ENCODE measurements at places on chromosomes 2 and 18.

DNA sequence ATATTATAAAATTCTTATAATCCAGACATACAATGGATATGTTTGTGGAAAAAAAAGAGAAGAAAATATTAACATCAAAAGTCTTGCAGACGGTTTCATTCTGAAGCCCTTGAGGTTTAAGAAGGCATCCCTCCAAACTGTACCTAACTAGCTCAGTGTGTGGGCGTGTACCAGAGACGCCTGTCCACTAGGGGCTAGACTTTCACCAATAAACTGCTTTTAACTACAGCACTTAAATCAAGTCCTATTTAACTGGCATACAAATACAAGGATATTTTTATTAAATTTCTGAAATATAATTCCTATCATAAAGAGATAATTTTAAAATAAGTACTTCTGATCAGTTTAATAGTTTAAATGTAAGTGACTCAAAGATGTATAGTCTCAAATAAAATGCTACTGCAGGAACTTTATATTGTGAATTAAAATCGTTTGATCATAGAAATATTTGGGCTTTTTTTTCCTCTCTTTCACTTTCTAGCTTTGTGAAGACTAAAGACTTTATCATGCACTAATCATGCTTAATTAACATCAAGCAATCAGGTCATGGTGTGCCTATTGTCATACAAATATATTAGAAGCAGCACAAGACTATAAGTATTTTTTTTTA lies 437.7 kb downstream of the SATB2 start:
- peak; percentile 2 for DNase-seq

DNA sequence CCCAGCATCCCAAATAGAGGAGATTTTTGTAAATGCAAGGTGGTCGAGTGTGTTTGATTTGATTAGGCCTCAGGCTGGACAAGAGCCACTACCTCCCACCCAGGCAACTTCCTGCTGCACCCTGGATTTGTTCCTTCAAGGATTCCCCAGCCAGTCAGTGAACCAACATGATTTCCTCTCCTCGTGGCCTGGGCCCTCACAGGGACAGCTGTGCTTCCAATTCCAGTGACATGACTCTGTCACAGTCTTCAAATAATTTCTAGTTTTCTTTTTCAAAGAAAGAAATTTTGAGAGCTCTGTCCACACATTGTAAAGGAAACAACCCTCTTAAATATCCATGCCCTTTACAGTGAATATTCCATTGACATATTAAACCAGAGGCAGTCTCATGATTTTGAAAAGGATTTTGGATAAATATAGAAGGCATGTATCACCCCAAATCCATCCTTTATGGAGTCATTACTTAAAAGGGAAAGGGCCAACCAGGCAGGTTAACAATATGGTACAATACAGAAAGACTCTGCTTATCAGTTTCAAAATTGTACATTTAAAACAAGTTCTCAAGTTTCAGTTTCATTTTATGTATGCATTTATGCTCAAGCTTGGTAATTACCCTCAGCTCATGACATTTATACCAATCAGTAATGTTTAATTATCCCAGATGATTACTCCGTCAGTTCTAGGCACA lies 121.3 kb upstream of the FOSL2 start:
- no peak for DNase-seq

GRCh38 chr2:85215448-85216401 lies 82.5 kb downstream of the TCF7L1 start:
- DNase-seq = no peak

DNA sequence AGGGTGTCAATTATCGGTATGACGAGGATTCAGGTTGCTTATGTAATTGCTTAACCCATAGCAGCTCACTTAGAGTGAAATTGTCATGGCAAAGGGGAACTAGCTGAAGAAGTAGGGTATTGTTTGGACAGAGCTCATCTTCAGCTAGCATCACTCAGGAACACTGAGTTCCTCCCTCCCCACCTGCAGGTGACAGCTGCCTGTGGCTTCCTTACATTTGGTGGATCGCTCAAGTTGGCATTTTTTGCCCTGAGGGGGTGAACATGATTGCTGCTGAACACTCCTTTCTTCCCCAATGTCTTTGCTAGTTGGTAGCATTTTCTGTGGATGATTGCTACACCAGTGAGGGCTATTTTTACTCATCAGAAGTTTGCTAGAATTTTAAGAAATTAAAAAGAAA lies 86.7 kb upstream of the THUMPD2 start:
- no peak for DNase-seq

GRCh38 chr2:43018179-43019024 lies 208.0 kb downstream of the ZFP36L2 start:
- DNase-seq = no peak

DNA sequence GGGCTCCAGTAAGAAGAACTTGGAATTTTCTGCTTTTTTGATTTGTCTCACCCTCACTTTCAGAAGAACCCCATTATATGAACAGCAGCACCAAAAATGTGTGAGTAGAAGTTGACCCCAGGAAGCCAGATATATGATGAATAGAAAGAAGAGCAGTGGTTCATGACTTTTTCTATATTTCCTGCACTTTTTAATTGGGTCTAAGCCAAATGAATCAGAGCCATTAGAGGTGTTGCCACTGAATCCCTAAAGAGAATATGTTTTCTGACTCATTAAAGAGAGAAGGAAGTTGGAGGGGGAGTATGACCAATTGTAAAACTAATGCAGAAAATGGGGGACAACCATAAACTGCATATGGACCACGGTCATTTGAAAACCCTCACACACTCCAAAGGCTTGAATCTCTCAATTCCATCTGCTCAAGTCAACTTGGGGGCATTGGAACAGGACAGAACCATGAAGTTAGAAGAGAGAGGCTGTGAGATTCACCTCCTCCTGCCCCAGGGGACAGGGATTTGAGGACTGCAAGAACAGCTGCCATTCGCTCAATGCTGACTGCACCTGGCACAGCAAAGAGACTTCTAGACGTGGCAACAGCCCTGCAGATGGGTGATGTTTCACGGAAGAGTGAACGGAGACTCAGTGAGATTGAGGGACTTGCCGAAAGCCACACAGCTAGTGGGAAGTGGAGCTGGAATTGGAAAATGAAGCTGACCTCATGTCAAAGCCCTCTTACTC lies 3.0 kb downstream of the DAPL1 start:
- no peak for DNase-seq

DNA sequence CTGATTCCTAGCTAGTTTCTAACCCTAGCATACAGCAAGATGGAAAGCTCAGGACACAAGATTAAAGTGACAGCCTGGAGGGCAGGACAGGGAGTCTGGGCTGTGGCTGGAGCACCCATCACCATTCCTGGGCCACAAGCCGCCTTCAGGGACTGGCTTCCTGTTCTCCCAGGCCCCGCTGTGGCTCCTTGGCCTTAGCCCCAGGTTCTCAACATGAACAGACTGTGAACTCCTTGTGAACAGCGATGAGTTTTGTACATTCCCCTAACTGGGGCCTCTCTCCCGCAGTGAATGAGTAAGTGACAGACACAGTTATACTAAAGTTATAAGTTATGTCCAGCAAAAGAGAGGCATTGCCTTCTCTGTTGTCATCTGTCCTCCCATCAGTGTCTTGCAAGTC lies 35.9 kb upstream of the SLC14A1 start:
- DNase-seq = no peak

DNA sequence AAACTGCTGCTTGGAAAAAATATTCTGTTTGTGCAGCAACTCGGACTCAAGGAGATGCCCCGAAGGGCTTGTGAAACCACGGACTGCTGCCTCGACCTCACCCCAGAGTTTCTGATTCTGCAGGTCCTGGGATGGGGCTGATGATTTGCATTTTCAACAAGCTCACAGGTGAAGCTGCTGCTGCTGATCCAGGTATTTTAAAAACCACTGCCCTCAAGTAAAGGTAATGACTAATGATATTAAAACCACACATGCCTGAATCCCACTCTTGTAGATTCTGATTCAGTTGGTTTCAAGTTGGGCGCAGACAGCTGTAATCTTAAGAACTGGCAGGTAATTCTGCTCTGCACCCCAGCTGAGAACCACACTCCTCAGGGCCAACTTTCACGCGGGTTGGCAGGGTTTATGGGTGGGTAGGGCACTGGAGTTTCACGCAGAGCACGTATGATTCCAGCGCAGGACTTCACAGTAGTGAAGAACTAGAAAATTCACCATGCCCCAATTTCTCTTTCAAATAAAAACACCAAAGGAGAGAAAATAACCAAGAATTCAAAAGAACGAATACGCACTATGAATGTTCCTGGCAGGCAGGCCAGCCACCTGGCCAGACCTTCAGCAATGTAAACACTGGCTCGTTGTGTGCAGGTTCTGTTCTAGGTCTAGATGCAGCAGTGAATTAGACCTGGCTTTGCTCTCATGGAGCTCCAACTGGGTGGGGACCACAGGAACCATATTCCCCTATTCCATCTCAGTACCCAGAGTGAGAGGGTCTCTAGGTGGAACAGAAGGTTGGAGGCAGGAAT lies 74.6 kb upstream of the ZFP36L2 start:
- DNase-seq = no peak

DNA sequence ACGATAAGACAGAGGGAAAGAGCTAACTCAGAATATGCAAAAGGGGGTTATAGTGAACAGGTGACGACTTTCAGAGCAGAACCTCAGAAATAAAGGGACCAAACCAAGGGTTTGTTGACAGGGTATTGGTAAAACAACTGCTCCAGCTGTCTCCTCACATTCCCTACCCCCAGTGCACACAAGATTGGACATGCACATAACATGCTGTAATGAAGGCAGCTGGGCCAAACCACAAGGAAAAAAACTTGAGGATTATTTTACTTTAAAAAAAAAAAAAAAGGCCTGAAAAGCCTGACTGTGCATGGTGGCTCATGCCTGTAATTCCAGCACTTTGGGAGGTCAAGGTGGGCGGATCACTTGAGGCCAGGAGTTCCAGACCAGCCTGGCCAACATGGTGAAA lies 3.5 kb downstream of the RBM43 start:
- DNase-seq = no peak

DNA sequence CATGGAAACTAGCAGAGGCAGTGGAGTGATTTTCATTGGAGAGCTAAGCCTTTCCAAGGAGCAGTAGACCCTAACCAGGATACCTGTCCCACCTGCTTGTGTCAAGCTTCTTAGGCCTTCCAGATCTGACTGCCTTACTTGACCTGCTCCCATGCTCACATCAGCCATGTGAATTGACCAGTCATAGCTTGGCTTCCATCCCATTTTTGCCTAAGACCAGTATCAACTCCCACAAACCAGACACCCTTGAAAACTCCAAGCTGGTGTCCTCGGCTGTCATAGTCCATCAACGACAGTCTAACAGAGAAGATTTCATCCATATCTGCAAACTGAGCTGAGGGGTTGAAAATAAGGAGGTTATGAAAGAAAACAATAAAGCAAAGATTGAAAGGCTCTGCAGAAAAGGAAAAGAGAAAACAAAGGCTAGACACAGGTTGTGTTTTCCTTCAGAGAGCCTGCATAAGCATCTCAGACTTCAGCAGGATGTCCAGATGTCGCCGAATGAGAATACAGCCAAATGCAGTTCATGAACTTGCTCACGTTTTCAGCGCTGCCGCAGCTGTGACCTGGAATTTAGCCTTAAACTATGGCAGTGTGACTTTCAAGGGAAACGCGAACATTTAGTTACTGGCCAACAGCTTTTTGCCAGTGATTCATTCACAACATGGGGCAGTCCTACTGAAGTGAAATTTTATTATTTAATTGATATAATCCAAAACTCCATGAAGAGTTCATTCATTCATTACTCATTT lies 868.1 kb upstream of the ID2 start:
- no peak for DNase-seq

DNA sequence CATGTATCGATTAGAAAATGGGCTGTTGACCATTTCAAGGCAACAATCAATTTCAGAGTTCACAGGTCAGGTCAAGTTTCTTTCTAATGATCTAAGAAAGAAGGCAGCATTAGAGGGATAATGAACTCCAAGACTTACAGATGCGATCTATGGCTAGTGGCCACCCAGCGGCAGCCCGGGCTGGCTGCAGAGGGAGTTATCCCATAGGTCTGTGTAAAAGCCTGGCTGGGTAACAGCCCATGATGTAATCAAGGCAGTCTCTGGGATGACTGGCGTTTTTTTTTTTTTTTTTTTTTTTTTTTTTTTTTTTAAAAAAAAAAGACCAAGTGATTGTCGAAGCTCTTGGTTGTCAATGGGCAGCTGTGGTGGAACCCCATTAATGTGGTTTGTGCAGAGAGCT lies 171.1 kb upstream of the SKOR2 start:
- DNase-seq = no peak

GRCh38 chr2:232142049-232142448 lies 180.5 kb downstream of the DIS3L2 start:
- DNase-seq = peak; percentile 32

DNA sequence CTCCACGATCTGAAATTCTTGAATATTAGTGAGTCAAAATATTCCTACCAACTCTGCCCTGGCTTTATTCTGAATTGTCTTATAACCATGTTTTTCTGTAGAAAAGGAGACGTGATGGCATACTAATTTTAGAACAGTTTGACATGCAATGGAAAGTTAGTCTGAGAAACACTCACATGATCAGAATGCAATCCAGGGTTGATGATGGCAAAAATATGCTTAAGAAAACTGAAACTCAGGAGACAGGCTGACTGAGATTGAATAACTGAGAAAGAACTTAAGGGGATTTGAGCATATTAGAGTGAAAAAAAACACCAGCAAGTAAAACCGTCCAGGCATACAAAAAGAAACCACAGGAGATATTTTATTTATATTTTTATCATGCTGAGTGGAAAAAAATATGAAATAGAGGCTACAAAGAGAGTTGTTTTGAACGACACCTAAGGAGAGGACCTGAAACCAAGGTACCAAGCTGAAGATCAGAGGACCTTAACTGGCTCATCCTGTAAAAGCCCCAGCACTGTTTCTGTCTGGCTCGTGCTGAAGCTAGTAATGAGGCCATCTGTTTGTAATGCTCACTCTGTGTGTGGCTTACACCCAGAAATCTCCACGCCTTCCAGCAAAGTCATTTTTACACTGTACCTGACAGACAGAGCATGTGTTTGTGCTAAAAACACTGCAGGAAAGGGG lies 437.2 kb upstream of the PKDCC start:
- DNase-seq = no peak

GRCh38 chr2:46119453-46119852 lies 177.8 kb upstream of the EPAS1 start:
- no peak for DNase-seq

DNA sequence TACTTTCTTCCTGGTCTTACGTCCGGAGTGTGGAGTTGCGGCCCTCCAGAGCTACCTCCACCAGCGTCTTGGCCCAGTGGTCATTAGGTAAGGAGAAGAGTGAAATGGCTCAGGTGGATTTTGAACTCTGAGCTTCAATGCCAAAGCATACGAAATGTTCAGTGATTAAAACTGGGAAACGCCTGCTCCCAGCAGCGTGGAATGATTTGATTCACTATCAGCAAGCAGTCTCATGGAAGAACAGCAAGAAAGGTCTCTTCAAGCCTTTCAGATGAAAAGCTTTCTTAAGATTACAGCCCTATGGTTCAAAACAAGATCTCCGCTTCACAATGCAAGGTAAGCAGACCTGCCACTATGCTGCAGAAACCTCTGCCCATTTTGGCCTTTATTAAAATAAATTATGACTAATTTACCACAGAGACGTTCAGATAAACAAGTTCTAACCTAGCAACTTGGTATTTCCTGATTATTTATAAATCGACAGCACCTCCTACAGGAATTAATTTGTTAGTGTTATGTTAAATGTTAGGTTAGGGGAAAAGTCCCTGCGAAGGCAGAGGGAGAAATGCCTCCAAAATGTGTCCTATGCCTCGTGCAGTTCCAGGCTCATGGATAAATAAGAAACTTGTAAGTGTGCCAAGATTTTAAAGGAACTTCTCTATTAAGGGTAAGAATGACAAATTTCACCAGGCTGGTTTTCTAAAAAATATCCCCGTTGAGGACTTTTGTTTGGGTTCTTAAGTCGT lies 10.1 kb downstream of the SP9 start:
- peak; percentile 73 for DNase-seq

GRCh38 chr2:30710461-30710860 lies 96.8 kb downstream of the CAPN13 start:
- DNase-seq = no peak

GRCh38 chr18:4672162-4672561 lies 217.1 kb upstream of the DLGAP1 start:
- no peak for DNase-seq
